ENCODE measurements at places on chromosomes 1 and 21.

- no peak for DNase-seq
Measured at GRCh38 chr1:68147534-68148171, 84.7 kb downstream of the WLS start.

GRCh38 chr1:169890761-169891538 lies 2.7 kb downstream of the SCYL3 start:
- DNase-seq, result no peak

GRCh38 chr1:64976361-64976760 lies 10.0 kb upstream of the JAK1 start:
- no peak for DNase-seq

GRCh38 chr1:246695136-246695535 lies 29.1 kb upstream of the SCCPDH start:
- no peak for DNase-seq

GRCh38 chr1:210684466-210685294 lies 356.0 kb downstream of the HHAT start:
- DNase-seq, result no peak

GRCh38 chr1:60670302-60670701 lies 412.1 kb upstream of the NFIA start:
- no peak for DNase-seq

DNA sequence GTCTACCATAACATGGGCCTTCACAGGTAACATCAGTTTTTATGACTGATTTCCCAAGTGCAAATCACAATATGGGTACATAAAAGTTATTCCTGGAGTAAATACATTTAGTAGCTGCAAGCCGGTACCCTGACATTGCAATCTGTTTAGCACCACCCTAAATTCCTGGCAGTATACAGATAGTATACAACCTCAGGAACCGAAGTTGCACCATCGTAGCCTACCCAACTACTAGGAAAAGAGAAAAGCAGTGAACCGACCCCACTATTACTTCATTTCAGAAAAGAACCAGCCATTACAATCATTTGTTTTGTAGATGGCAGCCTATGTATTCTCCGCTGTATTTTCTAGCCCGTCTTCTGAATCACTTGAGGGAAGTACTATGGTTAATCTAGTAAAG lies 1.1 kb downstream of the ADIPOR1 start:
- peak; percentile 70 for DNase-seq

DNA sequence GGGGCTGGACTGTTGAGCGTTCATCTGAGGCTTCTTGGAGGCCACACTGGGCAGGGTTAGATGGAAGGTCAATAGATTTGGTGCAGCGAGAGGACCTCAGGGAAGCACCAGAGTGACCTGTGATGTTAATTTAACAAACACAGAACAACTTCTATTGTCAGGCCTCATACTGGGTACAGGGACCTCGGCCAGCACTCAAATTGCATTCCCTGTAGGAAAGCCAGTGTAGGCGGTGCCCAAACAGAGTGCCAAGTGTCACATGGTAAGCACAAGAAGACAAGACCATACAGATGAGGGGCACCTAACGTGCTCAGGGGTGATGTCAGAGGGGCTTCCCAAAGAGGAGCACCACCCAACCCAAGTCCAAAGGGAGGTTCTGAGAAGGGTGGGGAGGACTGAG lies 1.3 kb downstream of the TMEM269 start:
- DNase-seq, result no peak

- no peak for DNase-seq
Measured at GRCh38 chr1:197247465-197247864, 20.6 kb upstream of the CRB1 start.

GRCh38 chr1:243850202-243850451 lies at the start of gene AKT3:
AKT3 (minus strand) TSS chr1:243850243; CDS start chr1:243843170, 7,073 bp downstream.
- no peak for DNase-seq

GRCh38 chr1:170929835-170930554 lies 5.3 kb upstream of the MROH9 start:
- DNase-seq, result peak; percentile 19

GRCh38 chr1:7110321-7110720 lies 325.1 kb downstream of the CAMTA1 start:
- DNase-seq, result no peak

GRCh38 chr1:210335001-210335400 lies 6.3 kb downstream of the HHAT start:
- no peak for DNase-seq

DNA sequence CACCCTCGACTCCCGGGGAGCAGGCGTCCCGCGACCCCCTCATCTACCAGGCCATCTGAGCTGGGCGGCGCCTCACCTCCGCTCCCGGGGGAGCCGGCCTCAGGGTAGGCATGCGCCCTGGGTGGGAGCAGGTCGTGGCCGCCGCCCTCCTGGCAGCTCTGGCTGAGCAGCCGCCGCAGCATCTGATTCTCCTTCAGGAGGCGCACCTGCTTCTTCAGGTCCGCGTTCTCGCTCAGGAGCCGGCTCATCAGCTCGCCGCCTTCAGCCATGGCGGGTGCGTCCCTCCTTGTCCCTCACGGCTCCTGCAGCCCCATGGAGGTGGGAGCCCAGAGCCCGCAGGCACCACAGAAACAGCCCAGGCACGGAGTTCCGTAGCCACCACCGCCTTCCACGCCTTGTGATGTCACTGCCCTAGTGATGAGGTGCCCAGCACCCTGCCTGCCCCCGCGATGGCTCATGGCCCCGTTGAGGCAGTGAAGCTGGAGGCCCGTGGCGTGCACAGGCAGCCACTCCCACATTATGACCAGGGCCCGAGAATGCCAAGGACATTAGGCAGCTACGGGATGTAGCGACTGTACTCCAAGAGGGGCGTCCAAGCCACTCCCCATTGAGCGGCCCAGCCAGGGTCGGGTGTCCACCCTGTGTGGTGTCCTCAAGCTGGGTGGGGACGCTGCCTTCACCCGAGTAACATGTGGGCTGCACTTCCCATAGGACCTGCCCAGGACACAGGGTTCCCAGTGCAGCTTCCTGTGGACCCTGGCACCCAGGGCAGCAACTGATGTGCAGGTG lies 1.5 kb downstream of the SPATC1L start:
- DNase-seq, result no peak

GRCh38 chr1:159229896-159230295 lies 25.2 kb downstream of the ACKR1 start:
- DNase-seq, result no peak

DNA sequence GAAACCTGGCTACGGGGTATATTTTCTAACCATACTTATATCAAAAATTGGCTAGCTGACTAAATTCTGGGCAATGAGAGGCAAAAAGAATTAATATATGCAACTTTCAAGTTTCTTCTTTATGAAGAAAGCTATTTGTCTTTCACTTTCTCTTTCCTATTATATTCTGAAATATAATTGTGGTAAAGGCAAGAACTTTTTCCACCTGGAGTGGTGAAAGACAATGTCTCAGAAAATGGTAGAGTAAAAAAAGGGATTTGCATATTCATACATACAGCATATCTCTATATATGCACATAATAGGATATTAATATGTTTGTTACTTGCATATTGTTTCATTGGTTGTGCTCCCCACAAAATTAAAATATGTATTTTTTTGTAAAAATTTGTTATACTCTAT lies 793.8 kb downstream of the PLA2G4A start:
- no peak for DNase-seq

- no peak for DNase-seq
Measured at GRCh38 chr1:181659321-181659957, 176.1 kb downstream of the CACNA1E start.

DNA sequence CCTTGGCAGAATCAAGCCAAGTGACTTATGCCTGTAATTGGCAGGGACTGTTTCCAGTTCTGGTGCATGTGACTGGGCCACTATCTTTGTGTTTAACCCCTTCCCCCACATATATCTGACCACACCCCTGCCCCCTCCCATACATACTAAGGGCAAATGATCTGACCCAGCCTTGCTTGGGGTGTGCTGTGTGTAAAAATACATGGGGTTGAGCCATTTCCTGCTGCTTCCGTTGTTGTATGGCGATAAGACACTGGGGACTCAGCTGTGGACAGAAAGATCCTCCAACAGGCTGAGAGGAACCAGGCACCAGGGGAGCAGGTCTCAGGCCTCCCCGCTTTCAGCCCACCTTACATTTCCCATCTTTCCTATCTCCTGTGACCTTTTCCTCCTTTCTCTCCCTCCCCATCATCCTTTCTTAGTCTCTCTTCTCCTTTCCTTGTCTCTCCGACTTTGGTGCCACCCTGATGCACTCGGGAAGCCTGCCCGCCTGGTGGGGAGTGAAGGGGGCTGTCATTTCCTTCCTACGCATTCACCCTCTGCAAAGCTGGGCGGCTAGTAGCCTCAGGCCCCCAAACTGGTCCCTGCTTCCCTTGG lies 39.7 kb downstream of the TMCC2 start:
- DNase-seq, result peak; percentile 64

DNA sequence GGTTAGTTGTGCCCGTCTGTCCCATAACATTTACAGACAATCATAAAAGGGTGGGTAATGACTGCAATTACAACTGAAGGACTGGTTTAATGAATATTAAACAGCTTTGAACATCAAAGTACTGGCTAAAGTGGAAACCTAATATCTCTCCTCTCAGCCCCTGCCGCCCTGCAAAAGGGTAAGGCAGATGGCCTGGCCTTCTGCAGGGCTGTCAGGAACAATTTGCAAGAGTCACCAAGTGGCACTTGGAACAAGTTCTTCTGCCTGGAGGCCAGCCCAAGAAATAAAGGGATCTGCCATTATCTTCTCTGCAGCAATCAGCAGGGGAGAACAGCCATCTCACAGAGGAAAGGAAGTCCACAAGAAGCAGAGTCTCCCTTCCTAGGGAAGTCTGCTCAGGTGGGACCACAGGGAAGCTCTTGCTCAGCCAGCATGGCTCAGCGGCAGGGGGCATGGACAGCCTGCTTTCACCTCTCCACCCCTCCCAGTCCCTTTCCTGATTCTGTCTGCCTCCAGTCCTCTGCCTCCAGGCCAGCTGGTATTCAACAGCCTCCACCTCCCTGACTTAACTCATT lies 96.1 kb downstream of the TRABD2B start:
- no peak for DNase-seq

DNA sequence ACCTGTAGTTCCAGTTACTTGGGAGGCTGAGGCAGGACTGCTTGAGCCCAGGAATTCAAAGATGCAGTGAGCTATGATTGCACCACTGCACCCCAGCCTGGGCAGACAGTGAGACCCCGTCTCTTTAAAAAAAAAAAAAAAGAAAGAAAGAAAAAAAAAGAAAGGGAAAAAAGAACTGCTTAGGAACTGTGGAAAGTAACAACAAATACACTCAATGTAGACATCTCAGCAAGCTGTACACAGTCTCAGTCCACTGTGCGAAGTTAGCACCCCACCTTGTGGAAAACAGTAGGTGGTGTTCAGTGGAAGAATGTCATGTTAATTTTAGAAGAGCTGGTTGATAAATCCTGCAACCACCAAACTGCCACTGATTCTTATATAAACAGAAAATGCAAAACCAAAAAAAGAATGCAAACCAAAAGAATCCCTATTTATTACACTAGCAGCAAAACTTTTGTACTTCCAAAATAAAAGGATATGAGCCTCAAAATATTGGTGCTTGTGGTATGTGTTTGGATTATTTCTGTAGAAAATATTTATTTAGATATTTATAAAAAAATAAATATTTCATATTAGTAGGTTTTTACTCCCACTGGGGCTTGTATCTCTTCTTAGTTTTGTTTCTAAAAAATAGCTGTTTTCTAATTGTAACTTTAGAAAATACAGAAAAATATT lies 31.1 kb downstream of the ALG14 start:
- DNase-seq, result peak; percentile 58

GRCh38 chr1:13432251-13432650 lies 22.0 kb downstream of the PRAMEF20 start:
- DNase-seq, result no peak

- no peak for DNase-seq
Measured at GRCh38 chr1:210686841-210687240, 358.1 kb downstream of the HHAT start.

DNA sequence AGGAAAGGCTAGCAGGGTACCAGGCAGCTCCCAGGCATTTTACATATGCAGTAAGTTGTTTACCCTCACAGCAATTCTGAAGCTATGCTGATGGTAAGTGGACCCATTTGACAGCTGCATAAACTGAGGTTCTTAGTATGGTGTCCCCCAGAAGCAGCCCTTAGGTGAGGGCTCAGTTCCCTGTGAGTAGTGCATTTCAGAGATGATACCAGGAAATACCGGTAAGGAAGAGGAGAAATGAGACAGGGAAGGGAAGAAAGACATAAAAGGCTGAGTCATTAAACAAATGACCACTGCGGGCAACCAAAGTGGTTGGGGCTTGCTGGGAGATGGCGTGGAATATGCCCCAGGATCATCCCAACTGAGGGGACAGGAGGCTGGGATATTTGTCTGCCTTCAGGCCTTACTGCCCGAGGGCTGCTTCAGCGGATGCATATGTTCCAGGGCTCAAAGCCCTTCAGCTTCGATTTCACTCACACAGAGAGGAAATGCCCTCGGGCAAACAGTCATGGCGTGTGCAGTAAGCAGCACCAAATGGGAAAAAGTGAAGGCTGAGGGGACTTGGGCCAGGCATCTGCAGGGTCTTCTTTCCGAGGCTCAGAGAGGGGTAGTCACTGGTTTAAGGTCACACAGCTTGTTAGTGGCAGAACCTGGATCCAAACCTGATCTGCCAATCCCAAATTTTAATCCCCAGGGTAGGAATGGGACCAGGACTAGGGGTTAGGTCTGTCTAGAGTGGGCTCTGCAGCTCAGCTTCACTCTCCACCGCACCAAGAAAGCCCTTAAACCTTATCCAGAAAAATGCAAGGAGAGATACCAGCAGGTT lies 133.7 kb upstream of the RUNX3 start:
- DNase-seq, result no peak

GRCh38 chr1:26890467-26890796 lies 349 bp upstream of the GPN2 start:
- no peak for DNase-seq

GRCh38 chr1:58804853-58805565 lies 21.2 kb upstream of the JUN start:
- DNase-seq, result no peak

DNA sequence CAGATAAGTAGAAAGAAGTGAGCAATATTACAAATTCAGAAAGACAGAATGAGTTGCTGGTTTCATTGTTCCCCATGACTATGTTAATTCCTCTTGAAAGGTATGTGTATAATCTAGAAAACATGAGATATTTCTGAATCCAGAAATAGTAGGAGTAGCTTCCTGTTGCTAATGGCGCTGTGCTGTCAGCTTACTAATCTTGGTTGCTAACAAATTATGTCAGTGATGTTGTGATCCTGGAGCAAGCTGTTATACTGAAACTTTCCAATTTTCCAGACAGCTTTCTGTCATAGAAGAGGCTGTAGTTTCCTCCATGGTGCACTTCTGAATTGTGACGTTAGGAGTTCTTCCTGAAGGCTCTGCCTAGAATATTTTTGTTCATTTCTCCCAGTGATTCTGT lies 372.3 kb downstream of the USP25 start:
- no peak for DNase-seq

DNA sequence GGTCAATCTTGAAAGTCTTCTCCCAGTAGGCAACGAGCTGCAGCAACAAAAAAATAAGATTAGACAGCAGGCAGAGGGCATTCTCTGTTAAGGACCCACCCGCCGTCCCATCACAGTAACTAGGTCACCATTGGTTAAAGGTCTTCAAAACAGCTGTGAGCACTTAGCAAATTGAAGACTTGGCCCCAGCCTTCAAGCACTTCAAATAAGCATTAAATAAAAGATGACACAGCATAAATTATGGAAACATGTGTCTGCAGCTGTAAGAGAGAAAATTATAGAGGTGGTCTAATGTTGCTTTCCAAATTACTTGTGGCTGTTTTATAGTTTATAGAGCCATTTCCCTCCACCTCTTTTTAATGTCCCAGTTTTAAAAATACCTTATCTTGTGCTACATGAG lies 61.2 kb downstream of the VANGL1 start:
- no peak for DNase-seq
